Right cardiac atrium (tissue), 5 donors: ENCODE measurements at places on chromosomes 6 and 20. TPM values are rescaled to one million over a fixed set of nuclear protein-coding genes. Genes with fewer than 3 reads are reported as not detected.

The SRC gene
- 11.8 TPM for total RNA-seq

The GABRR2 gene
- total RNA-seq: 0.37 TPM

The OR2B6 gene
- not detected for total RNA-seq

The HNF4A gene
- not detected for total RNA-seq

The POU5F1 gene
- 0.34 TPM for total RNA-seq

The MROH8 gene
- 6.9 TPM for total RNA-seq

The ERVFRD-1 gene
- total RNA-seq: not detected

The EEF1A2 gene
- total RNA-seq: 936 TPM

The RIPPLY2 gene
- not detected for total RNA-seq

The IP6K3 gene
- total RNA-seq: 28.2 TPM

The PFDN6 gene
- total RNA-seq: 44.4 TPM

The TBC1D20 gene
- total RNA-seq: 26.5 TPM

The ABHD16B gene
- not detected for total RNA-seq

The TOX2 gene
- total RNA-seq: 0.99 TPM

The CASS4 gene
- total RNA-seq: 0.79 TPM

The MEP1A gene
- not detected for total RNA-seq

The RSPH9 gene
- total RNA-seq: 0.14 TPM
